ENCODE measurements at places on chromosomes 3 and 15.

GRCh38 chr15:33040496-33040895, 154.0 kb downstream of the FMN1 start:
- DNase-seq: no peak

DNA sequence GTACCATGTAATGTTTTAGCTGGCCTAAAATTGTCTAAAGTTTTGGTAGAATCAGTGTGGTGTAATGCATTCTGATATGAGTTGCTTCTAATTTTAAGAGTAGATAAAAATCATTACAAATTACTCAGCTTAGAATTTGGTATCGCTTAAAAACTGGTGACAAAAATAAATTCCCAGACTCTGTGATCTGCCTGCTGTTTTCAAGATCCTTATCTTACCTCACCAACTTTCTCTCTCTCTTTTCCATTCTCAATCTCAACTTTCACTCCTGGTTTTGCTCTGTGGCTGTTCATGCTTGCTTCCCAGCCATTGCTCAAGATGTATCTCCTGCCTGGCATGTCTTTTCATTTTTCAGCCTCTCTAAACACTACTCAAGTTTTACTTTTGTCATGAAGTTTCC, 45.7 kb downstream of the TCF12 start:
- DNase-seq: no peak

- no peak for DNase-seq
Observed at GRCh38 chr15:85031944-85032558, 50.4 kb downstream of the PDE8A start.

DNA sequence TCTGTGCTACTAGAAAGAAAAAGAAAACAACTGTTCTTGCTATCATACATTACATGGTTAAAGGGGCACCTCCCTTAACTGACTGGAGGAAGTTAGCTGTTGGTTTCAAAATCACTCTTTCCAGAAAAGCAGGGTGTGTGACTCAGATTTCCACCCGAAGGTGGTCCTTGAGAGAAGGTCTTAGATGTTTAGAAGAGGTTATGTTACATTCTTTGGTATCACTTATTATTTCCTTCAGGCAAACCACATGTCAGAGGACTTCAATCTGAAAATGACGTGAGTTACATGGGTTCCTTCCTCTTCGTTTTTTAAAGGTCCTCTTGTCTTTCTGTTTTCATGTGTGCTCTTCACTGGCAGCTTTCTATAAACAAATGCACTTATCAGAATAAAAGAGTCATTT, 307.9 kb upstream of the CBLB start:
- DNase-seq: no peak

DNA sequence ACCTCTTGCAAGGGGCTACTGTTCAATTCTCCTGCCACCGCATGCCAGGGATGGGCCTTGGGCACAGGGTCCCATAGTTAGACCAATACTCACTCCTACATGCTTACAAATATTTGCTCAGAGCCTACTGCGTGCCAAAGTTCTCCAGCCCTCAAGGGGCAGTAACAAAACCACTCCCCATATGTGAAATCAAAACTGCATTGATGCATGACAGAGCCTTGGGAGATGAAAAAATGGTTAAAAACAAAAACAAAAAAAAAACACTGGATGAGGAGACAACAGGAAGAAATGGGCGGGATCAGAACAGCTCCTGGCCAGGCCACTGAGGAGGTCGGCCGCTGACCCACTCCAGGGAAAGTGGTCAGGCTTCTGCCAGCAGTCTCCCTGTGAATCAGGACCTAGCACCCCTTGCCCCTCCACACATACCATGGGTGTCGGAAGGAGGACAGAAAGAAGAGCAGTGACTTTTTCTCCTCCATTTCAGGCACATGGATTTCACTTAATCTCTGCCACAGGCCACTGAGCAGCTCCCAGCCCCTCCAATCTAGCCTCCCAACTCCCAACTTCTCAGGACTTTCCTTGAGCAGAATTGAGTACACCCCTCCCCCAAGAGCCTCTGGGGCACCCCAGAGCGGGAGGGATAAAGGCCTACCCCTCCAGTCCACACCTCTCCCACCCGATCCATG, 2.8 kb downstream of the PLXNB1 start:
- no peak for DNase-seq

- no peak for DNase-seq
Observed at GRCh38 chr3:135851201-135852081, 114.1 kb upstream of the PPP2R3A start.

DNA sequence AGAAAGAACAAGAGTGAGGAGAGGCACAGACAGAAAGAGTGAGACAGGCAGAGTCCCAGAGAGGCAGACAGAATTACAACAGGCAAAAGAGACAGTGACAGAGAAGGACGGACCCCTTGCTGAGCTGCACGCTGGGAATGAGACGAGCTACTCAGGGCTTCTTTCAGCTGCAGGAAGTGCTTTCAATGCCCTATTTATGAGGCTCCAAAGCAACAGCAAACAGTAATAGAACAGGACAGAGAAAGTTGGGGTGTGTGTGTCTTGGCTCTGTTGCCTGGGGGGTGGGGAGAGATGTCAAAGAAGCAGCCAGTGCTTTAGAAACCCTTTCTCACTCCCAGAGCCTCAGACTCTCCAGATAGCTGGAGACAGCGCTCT, 502 bp upstream of the TIMP4 start:
- no peak for DNase-seq

DNA sequence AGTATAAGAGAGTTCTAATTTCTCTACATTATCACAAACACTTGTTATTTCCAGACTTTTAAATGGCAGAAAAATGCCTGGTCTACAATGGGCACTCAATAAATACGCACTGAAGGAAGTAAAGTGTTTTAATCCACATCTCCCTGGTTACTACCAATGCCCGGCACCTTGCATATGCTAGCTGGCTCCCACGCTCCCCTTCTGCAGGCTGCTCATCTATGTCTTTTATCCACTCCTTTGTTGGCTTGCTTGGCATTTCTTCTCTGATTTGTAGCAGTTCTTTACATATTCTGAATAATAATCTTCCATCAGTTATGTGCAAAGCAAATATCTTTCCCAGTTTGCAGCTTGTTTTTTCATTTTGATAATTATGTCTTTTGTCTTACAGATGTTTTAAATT, 74.6 kb upstream of the PRR23E start:
- DNase-seq: no peak

DNA sequence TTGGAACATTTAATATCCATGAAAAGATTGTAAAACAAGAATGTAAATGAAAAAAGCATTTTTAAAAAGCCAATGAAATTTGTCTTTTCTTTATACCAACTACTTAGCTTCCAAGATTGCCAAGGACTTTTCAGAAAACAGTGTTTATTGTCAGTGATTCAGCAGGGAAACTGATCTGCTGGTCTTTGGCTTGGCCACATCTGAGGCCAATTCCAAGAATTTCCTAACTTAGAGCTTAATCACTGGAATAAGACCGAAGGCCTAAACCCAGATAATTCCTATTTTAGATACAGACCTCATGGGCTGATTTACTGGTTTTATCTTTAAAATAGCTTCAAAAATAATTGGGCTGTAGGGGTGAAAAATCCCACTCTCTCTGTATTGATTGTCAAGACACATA, 260.5 kb upstream of the RORA start:
- DNase-seq: no peak

DNA sequence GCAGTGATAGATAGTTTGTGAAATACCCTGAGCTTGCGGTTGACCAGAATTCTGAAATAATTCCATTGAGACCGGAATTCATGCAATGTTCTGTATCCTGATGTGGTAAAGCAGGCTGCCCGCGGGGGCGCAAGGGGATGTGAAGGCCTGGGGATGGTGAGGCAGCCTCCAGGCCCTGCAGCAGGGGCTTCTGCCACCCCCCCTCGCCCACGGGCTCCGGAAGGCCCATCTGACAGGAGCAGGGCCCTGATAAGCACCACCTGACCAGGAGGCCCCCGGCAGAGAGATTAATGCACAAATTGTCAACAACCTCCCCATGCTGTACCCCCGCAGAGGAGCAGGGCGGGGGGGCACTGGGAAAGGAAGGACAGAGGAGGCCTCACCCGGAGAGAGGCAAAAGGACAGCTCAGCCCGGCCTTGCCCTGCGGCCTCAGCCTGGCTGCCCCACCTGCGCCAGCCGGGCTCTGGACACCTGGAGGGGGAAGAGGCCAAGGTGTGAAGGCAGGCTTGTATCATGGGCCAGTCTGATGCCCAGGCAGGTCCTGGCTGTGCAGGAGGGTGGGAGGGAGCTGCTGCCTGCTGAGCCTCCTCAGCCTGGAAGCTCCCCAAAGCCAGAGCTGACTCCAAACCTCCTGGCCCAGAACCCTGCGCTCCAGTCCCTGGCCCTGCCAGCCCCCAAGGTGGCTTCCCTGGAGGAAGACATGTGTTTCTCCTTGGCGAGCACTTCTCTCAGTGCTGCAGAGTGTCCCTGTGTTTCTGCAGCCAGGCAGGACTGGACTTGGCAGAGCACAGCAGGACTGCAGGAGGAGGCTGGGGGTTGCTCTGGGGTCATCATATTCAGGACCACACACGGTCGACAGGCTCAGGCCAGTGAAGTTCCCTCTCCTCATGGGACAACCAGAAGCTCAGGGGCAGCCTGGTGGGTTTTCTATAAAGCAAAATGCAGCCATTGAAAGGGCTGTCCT, 46.5 kb downstream of the RPN1 start:
- DNase-seq: no peak

- no peak for DNase-seq
Observed at GRCh38 chr15:52021128-52021671, 2.2 kb downstream of the MAPK6 start.

GRCh38 chr15:89714775-89715174, 24.2 kb downstream of the WDR93 start:
- no peak for DNase-seq

- no peak for DNase-seq
Observed at GRCh38 chr15:44657378-44657777, 6.1 kb downstream of the SPG11 start.

DNA sequence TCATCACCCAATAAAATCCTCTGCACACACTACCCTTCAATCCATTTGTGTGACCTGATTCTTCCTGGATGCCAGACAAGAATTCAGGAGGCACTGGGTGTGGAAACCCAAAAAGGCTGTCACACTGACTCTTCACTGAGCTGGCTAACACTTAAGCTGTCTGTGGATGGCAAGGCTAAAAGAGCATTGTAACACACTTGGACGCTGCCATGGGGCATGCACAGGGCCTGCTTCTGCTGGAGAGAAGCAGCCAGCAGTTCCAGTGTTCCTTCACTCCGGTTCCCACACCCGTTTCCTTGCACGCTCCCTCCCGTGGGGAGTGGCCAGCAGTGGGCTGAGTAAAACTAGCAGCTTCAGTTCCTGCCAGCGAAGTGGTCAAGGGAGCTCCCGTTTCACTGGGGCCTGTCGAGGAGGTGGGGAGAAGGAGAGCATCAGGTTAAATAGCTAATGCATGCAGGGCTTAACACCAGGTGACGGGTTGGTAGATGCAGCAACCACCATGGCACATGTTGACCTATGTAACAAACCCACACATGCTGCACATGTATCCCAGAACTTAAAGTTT, 737.1 kb downstream of the FHIT start:
- DNase-seq: no peak

DNA sequence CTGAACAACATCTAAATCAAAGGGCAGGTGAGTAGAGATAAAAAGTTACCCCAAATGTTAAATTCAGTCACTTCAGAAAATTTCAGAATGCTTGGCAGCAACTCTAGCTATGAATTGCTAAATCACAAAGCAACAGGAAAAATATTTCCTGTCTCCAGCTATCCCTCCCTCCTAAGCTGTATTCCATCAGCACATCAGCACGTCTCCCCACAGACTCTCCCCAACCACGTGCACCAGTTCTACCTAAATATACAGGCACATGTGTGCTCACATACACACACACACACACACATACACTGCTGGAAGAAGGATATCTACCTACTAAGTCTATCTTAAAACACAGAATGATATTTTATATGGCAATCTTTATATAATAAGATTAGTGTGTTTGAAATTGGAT, 177.1 kb upstream of the ARHGEF26 start:
- no peak for DNase-seq

- DNase-seq: no peak
Observed at GRCh38 chr3:50124800-50125178, 30.3 kb upstream of the SEMA3F start.

DNA sequence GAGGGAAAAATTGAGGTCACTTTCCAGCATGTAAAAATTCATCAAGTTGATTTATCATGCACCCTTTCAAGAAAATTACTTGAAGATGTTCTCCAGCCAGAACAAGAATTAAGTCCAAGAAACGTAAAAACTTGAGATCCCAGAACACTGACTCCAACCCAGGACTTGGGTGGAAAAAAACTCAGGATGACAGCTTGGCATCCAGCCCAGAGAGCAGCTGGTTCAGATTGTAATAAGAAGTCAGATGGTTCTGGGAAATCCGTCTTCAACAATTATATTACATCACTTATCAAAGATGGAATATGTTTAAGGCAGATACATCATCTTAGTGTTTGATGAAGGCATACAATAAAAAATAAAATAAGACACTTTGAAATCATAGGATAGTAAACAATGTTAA, 23.0 kb upstream of the DNAJC13 start:
- DNase-seq: no peak

Data from HT-29 (cell line).